Kidney tubule cell (primary cell): ENCODE measurements at places on chromosomes 16 and 17.

DNA sequence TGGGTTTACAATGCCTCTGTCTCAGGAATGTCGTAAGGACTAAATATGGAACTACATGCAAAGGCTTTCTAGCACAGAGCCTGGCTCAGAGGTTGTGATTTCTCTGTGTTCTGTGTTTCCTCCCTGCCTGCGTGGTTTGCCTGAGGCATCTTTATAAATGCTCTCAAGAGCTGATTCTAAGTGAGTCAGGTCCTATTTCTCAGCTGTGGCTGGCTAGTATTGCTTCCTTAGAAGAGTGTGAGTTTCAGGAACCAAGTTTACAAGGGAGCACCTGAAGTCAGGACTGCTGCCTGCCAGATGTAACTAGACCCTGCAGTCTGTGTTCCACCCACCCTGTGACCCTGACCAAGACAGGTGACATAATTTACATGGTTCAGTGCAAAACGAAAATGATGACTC lies 8.0 kb upstream of the CCL1 start:
- peak; percentile 29 for DNase-seq

DNA sequence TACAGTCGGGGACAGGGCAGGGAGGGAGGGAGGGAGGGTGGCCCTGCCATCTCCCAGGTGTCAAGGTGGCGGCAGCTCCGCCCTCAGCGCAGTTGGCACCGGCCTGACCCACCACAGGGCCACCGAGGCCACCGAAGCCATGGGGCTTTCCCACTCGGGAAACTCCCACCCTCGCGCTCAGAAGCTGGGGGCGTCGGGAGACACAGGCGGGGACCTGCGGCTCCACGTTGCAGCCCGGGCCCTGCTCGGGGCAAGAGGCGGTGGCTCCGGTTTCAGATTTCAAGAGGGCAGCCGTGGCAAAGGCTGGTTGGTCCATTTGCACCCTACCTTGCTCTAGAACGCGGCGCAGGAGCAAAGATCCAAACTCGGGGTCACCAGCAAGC lies 544 bp downstream of the CYB561 start:
- peak; percentile 57 for DNase-seq

- peak; percentile 40 for DNase-seq
Observed at GRCh38 chr17:14737984-14738651, 437.2 kb downstream of the HS3ST3B1 start.

- DNase-seq: peak; percentile 40
Observed at GRCh38 chr17:74123350-74123749, 80.1 kb upstream of the RPL38 start.

- DNase-seq: peak; percentile 4
Observed at GRCh38 chr16:88977018-88977811, at the start of gene CBFA2T3. Gene CBFA2T3, minus strand, starts transcription at chr16:88977207. Its CDS starts 400 bp downstream, at chr16:88976807.

- DNase-seq: no peak
Observed at GRCh38 chr16:81279392-81279791, 35.4 kb upstream of the GAN start.

- DNase-seq: no peak
Observed at GRCh38 chr17:50203604-50204345, 2.3 kb upstream of the COL1A1 start.

DNA sequence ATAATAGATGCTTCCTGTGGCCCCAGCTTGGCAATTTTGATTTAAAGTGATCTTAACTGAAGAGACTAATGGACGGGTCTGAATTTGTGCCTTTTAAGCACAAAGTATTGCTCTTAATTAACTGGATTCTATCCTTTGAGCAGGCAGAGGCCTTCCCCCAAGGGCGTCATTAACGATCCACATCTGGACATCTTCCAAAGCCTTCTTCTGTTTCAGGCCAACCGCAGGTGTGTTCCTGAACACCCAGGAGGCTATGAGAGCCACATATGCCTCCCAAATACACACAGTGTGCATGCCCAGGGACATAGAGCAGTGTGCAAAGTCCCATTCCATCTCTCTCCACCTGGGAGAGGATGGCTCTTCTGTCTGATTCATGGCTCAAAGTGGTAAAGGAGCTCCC lies 42.3 kb downstream of the MAPT start:
- no peak for DNase-seq

DNA sequence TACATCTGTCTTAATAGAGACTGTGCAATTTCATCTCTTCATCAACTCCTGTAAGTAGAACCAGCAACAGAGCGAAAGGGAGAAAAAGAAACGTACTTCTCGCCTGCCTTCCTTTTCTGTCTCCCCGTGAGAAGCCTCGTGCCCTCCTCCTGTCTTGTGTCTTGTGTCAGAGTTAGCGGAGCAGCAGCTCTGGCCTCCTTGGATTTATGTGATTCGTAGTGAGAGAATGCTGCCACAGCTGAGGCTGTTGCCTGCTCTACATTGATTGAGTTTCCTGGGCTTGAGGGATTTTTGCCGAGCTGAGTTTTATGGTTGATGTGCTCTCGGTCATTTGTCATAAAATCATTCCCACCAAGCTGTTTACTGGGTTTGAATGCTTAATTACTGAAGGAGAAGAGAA lies 579.1 kb upstream of the RBFOX1 start:
- DNase-seq: peak; percentile 16
